ENCODE measurements at places on chromosomes 7 and 10.
A peak's percentile ranks its signal among the peaks of the same experiment; 100 is the strongest.

GRCh38 chr7:157668884-157669767, 332.3 kb downstream of the DNAJB6 start:
- no peak for DNase-seq

- DNase-seq = no peak
Measured at GRCh38 chr10:76257816-76258215, 826.4 kb downstream of the LRMDA start.

- DNase-seq = no peak
Measured at GRCh38 chr7:96837593-96837992, 127.9 kb upstream of the SEM1 start.

DNA sequence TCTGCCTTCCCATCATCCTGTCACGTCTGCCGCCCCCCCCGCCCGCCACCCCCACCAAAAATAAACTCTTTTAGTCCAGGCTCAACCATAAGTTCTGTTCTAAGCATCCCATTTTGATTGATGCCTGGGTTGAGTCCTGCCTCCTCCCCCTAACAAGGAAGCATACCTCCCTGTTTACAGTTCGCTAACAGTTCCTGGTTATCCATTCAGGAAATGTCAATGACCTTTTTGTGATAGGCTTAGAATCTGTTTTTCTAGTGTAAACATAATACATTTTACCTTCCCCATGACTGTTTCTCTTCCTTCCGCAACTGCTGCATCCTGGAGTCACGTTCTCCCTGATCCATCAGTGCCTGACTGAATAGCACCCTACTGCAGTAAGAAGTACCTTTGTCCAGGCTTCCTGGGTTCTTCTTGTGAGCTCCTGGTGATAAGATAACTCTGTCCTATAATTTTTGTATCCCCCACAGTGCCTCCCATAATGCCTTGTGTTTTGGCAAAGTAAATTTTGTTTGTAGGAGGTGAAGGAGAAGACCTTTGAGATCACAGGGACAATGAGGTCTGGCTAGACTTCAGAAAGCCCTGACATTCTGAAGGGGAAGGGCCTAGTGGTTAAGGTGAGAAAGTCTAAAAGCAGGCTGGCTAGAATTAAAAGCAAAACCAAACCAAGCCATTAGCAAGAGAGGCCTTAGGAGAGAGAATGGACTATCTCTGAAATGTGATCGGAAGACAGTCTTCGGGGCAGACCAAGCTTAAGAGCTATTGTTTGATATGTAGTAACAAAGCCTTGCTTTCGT, 7.3 kb downstream of the AGFG2 start:
- no peak for DNase-seq

DNA sequence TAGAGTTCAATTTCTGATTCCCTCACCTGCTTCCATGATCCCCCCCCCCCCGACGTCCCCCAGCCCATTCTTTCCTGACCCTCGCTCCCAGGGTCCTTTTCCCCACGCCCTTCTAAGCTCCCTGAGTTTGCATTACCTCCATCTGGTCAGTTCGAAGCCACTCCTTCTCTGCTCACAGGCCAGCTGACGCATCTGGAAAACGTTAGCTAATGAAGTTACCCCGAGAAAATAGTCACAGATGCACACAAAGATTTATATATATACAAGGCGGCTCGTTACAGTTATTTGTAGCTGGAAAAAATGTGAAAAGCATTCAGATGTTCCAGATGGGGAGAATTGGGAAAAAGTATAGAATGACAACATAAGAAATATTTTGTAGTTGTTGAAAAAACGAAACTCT, 630.0 kb upstream of the FOXK1 start:
- DNase-seq = no peak

DNA sequence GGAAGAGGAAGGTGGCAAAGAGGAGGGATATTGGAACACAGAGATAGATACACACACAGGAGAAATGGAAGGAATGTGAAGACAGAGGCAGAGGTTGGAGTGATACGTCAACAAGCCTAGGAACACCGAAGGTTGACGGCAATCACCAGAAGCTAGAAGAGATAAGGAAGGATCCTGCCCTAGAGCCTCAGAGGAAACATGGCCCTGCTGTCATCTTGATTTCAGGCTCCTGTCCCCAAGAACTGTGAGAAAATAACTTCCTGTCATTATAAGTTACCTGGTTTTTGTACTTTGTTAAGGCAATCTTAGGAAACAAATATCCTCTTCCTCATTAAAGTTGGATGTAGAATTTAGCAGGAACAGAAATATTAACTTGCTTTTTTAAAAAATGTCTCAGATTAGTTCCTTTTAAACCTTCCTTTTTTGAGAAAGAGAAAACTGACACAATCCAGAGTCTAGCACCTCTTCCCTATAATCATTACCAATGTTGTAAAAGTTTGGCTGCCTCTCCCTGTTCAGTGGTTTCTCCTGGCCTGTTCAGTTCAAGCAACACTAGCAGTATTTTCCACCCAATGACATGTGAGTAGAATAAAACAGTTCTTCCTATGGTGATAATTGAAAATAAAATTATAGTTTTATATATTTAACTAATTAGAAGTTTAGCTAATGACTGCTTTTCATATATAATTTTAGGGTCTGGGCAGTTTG, 28.8 kb upstream of the GNAI1 start:
- no peak for DNase-seq

GRCh38 chr7:45689011-45689796, 115.0 kb downstream of the ADCY1 start:
- DNase-seq = no peak

DNA sequence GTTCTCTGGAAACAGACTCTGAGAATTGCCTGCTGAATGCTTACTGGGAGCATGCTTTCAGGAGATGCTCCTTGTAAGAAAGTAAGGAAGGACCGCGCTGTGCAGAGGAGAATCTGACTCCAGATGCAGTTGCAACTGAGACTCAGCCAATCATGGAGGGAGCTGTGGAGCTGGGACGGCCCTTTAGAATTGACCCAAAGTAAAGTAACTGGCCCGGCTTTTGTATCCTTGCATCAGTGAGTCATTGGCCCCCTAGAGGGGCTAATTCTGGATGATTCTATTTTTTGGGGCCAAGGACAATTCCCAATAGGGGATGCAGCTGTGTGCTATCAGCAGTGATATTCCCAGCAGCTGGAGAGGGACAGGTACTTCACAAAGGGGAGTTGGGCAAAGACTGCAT, 170.4 kb downstream of the PTEN start:
- DNase-seq = no peak

GRCh38 chr7:15515252-15515651, 46.6 kb downstream of the AGMO start:
- DNase-seq = no peak

- no peak for DNase-seq
Measured at GRCh38 chr7:127378537-127378936, 14.0 kb downstream of the ZNF800 start.

DNA sequence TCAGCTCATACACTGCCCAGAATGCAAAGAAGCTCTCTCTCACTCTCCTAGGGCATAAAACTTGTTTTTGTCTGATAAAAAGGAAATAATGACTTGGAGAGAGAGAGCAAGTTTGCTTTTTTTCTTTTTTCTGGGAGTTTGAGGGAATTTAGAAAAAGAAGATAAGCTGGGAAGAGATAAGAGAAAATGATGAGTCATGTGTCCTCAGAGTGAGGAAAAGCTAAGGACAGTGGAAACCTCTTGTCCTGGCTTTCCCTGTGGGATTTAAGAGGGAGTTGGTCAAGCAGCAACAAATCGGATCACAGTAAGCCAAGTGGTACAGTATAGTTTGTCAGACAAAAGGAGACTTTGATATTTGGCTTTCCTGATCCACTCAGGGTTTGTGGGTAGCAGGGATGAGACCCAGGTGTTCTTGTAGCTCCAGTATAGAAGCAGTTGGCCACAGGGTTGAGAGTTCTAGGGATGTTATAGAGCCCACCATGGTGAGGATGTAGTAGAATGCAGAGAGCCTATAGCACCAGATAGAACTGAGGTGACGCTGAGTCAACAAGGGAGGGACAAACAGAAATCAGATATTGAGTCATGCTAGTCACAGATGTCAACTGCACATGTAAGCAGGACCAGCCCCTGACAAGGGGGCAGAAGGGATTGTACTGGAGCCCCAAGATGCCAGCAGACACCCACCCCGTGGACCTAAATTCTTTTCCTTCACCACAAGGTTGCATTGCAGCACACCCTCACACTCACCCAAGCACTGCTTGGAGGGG, 219.3 kb upstream of the TAC1 start:
- DNase-seq = no peak

DNA sequence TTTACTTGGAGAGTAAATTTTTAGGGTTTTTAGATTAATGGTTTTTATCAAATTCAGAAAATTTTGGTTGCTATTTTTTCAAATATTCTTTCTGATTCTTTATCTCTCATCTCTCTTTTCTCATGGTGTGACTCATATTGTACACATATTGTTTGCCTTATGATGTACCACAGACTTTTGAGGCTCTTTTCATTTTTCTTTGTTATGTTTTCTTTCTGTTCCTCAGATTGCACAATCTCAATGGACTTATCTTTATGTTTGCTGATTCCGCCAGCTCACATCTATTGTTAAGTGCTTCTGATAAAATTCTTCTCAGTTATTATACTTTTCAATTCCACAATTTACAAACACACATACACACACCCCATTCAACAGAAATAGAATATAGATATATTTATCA, 168.2 kb upstream of the IGFBP3 start:
- no peak for DNase-seq

DNA sequence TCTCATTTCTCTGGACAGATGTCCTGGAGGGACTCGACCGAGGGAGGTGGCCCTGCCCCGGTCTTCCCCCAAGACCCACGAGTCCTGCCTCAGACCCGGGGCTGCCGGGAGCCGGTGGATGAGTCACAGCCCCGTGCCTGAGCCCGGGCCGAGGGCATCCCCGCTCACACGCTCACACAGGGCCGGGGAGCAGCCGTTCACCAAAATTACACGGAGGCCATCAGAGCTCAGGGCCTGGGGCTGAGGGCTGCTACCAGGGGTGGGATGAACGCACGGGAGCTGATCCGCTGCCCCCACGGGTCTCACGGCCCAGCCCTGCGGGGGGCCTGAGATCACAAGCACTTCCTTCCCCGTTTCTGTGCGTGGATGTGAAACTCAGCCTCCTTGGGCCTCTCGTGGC, 17.5 kb downstream of the FAM20C start:
- peak; percentile 17 for DNase-seq

DNA sequence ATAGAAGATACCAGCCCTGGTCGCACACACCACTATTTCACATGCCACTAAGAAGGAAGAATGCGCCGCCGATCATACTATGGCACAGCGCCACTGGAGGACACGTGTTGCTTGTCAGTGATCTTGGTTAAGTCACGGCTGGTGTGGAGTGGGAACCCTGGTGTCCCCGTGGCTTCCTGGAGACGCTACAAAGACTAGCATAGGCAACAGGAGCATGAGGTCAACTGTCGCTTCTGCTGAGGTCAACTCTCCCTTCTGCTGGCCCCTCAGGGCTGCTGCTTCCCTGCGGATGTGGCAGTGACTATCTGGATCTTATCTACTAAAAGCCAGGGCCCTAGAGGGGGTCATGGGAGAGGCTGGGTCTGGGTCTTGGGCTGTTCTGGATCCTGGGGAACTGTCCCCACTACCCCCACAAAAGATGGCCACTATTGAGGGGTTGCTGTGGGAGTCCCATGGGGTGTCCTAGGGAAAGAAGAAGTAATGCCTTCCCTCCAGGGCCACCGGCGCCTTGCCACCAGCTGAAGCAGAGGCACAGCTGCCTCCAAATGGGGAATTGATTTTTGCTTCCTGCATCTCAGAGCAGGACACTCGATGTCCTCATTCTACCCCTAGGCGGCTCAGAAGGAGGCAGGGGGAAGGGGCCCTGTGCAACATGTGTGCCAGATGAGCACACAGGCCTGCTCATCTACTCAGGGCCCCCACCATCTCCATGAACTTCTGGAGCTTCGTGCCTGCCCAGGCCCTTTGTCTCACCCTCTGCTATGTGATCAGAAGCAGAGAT, 76.6 kb upstream of the PPIF start:
- DNase-seq = peak; percentile 30

DNA sequence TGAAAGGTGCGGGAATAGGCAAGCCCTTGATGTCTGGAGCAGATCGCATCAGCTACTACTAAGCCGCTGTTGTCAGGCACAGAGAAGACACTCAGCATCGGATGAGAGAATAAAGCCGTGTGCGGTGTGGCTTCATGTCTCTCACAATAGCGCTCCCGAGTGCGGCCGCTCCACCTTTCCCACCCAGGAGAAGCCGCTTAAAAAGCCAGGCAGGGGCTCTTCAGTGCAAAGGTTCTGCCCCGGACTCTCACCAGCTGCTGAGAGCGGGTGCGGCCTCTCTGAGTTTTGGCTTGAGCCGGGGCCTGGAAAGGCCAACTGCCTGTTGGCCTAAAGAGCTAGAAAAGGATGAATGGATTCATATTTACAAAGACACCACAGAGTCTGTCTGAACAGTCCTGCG, 600.6 kb downstream of the DNAJB6 start:
- no peak for DNase-seq

- DNase-seq = peak; percentile 38
Measured at GRCh38 chr7:23106057-23106822, 655 bp downstream of the KLHL7 start.

- no peak for DNase-seq
Measured at GRCh38 chr10:77383861-77384553, 253.6 kb downstream of the KCNMA1 start.

DNA sequence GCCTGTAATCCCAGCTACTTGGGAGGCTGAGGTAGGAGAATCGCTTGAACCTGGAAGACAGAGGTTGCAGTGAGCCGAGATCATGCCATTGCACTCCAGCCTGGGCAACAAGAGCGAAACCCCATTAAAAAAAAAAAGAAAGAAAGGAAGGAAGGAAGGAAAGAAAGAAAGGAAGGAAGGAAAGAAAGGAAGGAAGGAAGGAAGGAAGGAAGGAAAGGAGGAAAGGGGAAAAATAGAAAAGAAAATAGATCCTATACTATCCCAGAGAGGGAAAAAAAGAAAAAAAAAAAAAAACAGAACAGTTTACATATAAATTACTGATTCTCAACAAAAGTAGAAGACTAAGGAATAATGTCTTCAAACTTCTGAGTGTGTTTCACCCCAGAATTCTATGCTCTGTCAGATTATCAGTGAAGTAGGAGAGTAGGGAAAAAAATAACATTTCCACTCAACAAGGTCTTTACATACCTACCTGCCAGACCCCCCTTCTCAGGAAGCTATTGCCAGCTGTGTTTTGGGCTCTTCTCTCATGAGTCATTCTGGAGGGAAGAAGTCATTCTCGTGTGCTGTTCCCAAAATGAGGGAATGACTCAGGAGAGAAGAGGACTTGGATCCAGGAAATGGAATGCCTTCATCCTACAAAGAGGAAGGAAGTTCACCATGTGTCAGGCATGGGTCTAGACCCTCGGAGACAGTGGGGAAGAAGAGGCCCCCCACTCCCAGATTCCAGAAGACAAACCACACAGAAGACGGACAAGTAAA, 20.9 kb downstream of the RGS10 start:
- DNase-seq = no peak

All from CD4-positive, alpha-beta T cell treated with Interferon gamma for 1 hour (primary cell).